Activated gamma-delta T cell treated with anti-CD3 and anti-CD28 coated beads, Interleukin-2, amount 50 U/mL, for 16 hours (primary cell): ENCODE measurements at places on chromosomes 3 and 15.

GRCh38 chr3:29227307-29227706 lies 53.6 kb upstream of the RBMS3 start:
- DNase-seq = no peak

DNA sequence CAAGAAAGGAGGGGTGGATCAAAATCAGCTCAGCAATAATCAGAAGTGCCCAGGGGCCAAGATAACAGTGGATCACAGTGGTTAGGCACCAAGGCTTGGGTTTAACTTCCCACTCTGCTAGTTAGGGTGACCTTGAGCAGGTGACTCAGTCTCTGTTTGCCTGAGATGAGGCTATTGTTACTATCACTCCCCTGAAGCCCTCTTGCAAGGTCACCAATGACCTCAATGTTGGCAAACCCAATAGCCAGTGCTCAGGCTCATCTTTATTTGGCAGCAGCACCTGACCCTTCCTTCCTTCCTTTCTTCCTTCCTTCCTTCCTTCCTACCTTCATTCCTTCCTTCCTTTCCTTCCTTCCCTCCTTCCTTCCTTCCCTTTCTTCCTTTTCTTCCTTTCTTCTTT lies 102.4 kb upstream of the HACD2 start:
- no peak for DNase-seq

GRCh38 chr15:39140060-39140604 lies 440.7 kb upstream of the THBS1 start:
- no peak for DNase-seq

GRCh38 chr3:104911376-104911775 lies 455.3 kb upstream of the ALCAM start:
- DNase-seq = no peak

DNA sequence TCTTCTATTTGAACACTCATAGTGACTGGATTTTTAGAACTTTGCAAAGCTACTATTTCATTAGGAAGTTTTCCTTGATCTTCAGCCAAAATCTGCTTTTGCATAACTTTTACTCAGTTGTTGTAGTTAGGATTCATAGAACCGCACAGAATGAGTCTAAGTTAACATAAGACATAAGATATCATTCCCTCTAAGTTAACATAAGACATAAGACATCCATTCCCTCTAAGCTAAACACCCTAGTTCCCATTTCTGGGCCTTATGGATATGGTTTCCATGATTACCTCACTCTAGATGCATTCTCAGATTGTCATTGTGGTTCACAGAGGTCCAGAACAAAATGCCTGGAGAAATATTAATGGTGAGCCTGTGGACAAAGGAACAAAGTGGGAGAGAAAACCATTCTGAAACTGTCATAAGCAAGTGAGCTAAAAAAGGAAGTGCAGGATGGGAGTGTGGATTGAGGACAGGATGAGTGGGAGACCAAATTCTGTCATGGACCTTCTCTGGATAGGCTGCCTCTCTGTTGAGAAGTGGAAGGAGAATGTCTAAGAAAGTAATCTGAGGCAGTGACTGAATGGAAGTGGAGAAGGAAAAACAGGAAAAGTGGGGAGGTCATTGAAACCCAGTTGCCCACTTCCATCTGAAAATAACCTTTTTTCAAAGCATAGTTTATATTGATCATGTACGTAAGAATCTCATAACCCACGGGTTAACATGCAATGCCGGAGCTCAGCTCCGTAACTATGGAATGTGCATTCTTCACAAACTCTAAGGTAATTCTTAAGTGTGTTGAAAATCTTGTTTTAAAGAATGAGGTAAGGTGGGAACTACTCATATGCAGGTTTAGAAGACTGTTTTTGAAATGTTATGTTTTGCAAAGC lies 37.4 kb upstream of the SECISBP2L start:
- no peak for DNase-seq

DNA sequence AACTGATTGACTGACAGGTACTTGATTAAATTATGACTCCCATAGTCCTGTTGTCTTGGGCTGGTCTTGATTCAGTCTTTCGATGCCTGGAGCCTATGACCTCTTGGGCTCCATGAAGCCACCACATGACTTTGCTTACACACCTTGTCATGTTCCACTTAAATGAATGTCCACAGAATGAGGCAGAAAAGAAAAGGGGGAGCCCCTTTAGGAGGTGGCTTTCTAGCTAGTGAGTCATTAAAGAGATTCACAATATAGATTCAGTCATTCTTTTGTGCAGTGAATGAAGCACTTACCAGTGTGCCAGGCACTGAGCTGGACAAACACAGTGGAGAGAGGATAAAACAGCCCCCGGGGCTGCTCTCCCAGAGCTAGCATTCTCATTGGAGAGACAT lies 17.1 kb downstream of the VIPR1 start:
- no peak for DNase-seq

GRCh38 chr3:138219255-138219654 lies 32.2 kb downstream of the ARMC8 start:
- DNase-seq = no peak

GRCh38 chr3:50390508-50391224 lies 31.3 kb upstream of the TMEM115 start:
- no peak for DNase-seq

DNA sequence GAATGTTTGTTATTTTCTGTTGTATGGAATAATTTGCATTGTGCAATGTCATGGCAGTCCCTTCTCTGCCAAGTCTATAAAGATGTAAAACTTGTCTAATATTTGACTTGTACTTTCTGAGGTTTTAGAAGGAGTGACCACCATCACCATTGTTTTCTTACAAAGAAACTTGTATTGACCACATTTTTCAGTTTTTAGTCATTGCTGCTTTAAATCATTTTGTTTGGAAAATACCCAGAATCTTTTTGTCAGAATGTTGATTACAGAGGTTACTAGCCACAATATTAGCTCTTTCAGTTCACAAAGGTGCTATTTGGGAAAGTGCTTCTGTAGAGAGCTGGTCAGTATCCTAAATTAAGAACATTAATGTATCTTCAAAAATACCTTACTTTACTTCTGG lies 532.4 kb upstream of the GBE1 start:
- no peak for DNase-seq

DNA sequence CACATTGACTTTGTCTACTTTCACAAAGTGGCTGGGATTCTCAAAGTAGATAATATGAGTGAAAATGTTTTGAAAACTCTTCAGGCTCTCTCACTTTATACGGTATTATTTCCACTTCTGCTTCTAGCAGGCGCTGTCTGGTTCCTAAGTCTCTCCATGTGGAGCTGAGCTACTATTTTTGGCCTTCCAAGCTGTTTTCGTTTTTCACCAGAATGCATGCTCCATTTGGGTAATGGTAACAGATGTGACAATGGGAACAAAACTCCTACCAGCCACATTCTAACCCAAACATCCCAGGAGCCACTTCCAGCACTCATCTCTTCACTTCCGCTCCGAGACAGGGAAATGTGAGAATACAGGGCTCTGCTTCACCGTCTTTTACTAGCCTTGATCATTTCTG lies 586.7 kb downstream of the NTRK3 start:
- DNase-seq = no peak

DNA sequence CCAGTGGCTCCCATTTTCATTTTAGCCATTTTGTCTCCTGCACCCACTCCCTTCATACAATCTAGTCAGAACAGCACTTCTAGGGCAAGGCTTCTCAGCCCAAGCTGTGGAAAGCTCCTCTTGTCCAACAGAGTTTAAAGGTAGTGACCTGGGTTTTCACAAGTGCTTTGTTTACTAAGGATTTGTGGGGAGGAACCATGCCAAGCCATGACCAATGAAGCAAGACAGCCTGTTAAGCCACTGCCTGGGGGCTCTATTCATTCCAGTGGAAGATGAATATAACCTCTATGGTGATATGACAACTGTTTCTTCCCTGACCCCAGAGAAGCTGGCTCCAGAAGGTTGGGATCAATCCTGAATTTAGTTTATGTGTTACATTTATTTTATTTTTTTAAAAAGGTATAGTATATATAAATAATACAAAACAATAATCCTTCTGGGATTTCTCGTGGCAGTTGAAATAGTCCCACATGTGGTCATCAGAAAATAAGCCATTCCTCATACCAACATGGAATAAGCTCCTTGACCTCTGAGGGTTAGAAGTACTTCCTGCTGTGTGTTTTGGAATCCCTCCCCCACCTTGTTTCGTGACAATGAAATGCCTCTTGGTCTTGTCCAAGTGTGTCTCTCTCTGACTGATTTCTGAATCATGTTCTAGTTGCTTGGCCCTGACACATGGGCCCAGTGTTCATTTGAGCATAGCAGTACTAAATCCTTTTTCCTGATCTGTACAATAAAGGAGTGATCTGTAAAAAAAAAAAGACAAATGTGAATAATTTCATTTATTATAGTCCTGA lies 13.3 kb upstream of the THUMPD3 start:
- DNase-seq = no peak

- DNase-seq = no peak
These were observed 580.2 kb downstream of the NLGN1 start for GRCh38 chr3:173977747-173978146.

DNA sequence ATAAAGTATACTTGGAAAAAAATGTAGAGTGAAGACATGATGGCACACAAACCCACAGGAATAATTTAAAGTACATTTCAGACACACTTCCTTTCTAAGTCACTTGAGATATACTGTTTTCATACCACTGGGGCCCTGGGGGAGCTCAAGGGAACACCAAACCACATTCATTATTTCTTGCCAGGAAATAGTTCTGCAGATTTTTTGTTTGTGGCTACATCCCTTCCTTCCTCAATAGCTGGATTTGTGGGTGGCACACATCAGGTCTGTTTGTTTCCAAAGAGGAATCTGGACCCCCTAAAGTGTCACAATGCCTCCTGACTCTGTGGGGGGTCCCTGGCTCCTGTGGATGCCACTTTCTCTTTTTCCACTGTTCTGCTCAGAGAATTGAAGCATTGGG lies 153.5 kb upstream of the COL8A1 start:
- DNase-seq = no peak

GRCh38 chr3:160434071-160434470 lies 15.5 kb downstream of the TRIM59 start:
- no peak for DNase-seq

DNA sequence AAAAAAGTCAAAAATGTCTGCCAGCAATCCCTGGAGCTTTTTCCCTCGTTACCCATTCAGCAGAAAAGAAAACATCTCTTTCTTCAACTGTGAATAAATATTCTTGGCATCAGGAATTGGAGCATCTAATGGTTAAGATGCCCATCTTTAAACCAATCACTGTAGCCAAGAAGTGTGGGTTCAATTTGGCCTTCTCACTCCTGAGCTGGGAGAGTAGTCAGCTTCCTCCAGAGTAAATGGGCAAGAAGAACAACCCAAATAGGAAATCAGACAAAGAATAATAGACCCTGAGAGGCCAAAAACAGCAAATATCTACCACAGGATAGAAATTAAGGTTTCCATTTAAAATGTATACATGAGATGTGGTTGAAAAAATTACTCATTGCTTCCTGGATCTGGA lies 508.0 kb upstream of the MDFIC2 start:
- DNase-seq = no peak
